T-helper 2 cell treated with Interferon-gamma antibody and Interleukin-4, amounts not matched to agents 100 ng/mL and 5 ng/mL, for 36 hours (primary cell): ENCODE measurements at places on chromosomes 7 and 10. TPM values are rescaled to one million over a fixed set of nuclear protein-coding genes. Genes with fewer than 3 reads are reported as not detected.

TMEM236 gene
- 0.05 TPM in 1 of 2 replicates, not detected in the other for total RNA-seq

HTRA1 gene
- not detected in 2 replicates for total RNA-seq

H2BK1 gene
- 0.48 and 1.1 TPM in 2 replicates for total RNA-seq

GIMAP4 gene
- 198 TPM in 2 replicates for total RNA-seq

TAS2R4 gene
- 1.1 TPM in 2 replicates for total RNA-seq

GPR37 gene
- total RNA-seq: not detected in 2 replicates

GRM3 gene
- total RNA-seq: not detected in 2 replicates

FFAR4 gene
- total RNA-seq: not detected in 2 replicates
